Head of caudate nucleus (tissue), 42 donors: ENCODE measurements at places on chromosomes 5 and 9.

- DNase-seq = peak; percentile 52
Measured at GRCh38 chr5:34923694-34924461, 5.5 kb upstream of the DNAJC21 start.

DNA sequence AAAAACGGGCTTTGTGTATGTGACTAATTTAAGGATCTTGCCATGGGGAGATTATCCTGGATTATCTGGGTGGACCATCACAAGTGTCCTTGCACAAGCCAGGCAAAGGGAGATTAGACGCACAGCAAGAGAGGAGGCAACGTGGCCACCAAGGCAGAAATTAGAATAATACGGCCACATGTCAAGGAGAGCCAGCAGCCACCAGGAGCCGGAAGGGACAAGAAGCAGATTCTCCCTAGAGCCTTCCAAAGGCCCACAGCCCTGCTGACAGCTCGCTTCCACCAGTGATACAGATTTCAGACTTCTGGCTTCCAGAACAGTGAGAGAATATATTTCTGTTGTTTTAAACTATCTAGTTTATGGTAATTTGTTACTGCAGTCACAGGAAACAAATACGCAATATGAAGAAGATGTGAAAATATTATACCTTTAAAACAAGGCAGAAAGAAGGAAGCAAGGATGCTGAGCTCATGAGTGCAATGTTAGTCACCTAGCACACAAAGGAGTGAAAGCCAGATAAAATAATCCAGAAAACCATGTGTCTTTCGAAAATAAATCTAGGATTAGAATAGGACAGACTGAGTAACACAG is 28.7 kb upstream of the F2RL1 start:
- no peak for DNase-seq

- DNase-seq = peak; percentile 56
Measured at GRCh38 chr5:13932561-13932960, 11.9 kb downstream of the DNAH5 start.

DNA sequence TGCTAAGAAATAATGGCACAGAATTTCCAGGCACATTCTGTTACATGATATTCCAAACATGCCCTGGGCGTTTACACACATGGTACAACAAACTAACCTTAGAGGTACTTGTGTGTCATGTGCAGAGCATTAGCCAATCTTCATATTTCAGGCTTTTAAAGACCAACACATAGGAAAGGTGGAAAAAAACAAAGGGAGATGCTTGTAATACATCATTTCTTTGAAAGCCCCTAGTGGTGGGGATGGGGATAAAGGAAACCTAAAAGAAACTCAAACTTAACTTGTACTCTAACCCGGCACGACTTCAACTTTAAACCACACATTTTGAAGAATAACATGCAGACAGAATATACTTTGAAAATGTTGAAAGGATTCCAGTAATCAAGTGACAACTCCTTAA is 133.6 kb downstream of the PTPRD start:
- DNase-seq = no peak

- DNase-seq = no peak
Measured at GRCh38 chr9:23361096-23361495, 464.9 kb downstream of the ELAVL2 start.

DNA sequence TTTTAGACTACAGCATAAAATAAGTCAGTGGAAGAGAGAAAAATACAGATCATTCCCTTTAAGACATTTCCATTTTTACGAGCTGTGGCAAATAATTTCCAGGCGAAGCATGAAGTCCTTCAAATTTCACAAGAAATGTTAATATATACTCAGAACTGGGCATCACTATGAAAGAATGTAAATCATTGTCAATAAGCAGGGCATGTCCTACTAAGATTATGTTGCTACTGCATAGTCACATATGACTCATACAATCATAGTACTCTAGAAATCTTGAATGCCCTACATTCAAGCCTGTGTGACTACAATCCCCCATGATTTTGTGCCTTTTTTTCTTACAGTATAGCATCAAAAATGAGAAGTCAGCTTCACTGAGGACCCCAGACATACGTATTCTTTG is 485.2 kb upstream of the FTMT start:
- DNase-seq = no peak

GRCh38 chr9:70389621-70390266 is 24.7 kb downstream of the KLF9 start:
- no peak for DNase-seq

GRCh38 chr5:159858871-159859270 is 57.4 kb upstream of the ADRA1B start:
- DNase-seq = no peak

GRCh38 chr5:78983601-78984438 is 1.3 kb downstream of the ARSB start:
- no peak for DNase-seq

- DNase-seq = no peak
Measured at GRCh38 chr9:16453390-16453789, 417.1 kb downstream of the BNC2 start.

GRCh38 chr9:109735801-109736200 is 44.2 kb upstream of the PALM2AKAP2 start:
- DNase-seq = no peak

DNA sequence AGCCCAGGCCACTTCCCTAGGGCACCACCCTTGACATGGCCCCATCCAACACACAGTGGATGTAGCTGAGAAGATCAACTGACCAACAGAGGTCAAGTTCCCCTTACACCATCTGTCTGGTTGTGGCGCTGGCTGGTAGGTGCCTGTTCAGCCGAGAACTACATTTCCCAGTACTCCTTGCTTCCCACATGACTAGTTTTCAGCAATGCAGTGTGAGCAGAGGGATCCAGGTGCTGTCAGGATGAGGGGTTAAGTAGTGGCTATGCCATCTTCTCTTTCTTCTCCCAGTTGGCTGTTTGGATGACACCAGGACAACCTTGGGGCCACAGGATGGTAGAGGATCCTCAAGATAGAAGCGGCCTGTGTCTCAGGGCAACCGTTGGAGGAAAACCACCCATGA is 48.6 kb upstream of the SH3PXD2B start:
- DNase-seq = no peak

DNA sequence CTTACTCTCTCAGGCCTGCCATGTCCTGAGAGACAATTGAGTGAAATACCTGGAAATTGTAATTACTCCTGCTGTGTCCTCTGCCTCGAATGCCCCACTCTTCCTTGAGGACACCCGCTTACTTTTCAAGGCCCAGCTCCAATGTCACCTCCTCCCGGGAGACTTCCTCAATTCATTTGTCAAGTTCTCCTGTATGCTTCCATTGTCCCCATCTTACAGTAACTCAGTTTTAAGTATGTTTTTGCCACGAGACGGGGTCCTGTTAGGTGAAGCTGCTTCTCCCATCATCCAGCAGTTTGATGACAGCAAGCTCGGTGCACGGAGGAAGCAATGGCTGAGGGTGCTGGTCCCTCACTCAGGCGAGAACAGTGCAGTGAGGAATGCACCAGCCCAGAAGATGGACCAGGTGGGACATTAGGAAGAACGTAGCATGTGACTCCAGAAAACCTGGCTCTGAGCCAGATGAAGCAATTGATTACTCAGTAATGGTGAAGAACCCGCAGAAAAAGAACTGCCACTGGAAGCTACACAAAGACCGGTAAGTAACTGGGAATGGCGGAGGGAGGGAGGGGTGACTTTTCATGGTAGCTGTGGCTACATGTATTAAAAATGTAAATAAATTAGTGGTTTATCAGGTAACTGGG is 274.8 kb downstream of the DENND1A start:
- no peak for DNase-seq

- DNase-seq = no peak
Measured at GRCh38 chr5:116272281-116272941, 187.6 kb downstream of the COMMD10 start.

GRCh38 chr9:22446950-22447617 is 460 bp downstream of the DMRTA1 start:
- peak; percentile 83 for DNase-seq

DNA sequence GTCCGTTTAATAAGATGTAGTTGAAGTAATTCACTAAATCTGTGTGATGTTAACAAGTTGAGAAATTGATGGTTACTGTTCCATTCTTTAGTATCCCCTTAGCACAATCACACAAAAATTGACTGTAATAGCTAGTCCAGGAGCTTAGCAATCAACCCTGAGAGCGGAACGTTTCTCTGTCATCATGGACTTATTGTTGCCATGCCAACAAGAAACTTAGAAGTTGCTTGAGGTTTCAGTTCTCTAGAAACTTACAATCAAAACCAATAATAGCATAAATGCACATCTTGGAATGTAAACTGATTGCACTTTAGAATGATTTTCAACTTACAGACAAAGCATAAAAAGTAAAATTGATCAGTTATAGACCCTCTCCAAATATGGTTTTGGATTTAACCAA is 125.4 kb upstream of the ANKH start:
- DNase-seq = no peak

GRCh38 chr5:96219580-96220281 is 213.3 kb downstream of the PCSK1 start:
- DNase-seq = no peak
